ENCODE measurements at places on chromosomes 5 and 9.

DNA sequence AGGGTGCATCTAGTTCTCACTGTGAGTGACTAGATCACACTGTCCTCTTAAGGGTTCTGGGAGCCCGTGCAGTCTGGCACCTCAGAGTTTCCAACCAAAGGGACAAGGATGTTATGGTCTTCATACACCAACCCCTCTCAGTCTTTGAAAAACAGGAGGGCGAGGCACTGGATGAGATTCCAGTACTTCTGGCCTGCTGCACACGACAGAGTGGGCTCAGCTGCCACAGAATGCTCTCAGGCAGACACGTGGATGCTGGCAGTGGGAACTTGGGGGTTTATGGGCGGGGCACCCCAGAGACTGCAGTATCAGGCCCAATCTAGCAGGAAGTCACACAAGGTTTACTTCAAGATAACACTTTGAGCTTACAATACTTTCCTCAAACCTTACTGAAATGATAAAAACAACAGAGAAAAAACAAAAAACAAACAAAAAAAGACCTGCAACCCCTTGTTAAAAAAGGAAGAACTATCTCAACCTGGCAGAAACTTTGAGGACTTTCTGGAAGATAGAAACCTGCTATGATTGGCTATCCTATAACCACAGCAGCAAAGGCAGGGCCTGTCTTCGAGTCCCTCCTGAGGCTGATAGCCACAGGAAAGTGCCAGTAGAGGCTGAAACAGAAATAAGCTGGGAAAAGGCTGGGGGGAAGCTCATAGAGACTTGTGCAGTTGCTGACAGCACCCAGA, 28.3 kb upstream of the TGFBR1 start:
- no peak for DNase-seq

GRCh38 chr5:171442287-171443042, 23.0 kb downstream of the FGF18 start:
- no peak for DNase-seq

DNA sequence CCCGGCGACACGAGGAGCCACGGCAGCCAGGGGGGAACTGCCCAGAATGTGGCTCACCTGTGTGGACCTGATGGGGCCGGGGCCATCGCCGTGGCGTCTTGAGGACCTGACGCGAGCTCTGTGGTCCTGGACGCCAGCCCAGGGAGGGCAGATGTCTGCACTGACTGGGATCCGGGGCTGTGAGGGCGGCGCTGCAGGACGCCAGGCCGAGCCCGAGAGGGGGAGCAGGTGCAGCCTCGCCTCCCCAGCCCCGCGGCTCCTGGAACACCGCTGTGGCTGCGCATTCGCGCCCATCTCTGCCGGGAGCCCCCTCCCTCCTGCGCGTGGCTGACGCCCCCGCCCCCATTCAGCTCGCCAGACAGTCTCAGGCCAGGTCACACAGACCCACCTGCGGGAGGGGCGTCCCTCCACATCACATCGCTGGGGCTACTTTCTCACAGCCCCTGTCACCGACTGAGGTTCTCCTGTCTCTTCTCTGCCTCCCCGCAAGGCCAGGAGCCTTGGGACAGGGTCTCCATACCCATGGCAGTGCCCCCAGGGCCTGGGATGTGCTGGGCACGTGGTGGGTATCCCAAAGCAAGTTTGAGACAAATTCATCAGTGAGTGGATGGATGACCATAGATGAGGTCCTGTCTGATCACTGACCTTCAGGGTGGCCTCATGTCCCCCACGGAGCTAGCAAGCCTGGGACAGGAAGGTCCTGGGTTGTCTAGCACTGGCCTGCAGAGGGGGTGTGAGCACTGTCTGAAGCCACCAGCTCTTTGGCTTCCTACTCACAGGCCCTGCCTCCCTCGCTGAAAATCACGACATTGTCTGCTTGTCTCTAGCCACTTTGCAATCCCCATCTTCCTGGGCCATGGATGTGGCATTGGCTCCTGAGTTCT, 47.3 kb downstream of the RASGEF1C start:
- DNase-seq: peak; percentile 49

DNA sequence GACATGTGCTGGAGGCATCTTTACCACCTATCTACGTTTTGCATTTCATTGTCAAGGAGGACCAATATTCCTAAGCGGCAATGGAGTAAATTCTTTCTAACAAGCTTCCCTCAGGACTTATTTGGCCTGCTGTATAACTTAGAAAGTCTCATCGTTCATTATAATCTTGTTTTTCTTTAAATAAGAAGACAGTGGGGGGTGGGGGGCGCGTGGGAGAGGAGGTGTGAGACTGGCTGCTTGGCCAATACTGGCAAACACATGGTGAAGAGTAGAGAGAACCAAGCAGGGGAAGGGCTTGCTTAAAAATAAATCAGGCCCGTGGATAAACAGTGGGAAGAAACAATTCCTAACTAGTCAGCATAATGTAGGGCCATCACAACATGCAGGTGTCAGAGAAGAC, 217.2 kb downstream of the GRIA1 start:
- no peak for DNase-seq

DNA sequence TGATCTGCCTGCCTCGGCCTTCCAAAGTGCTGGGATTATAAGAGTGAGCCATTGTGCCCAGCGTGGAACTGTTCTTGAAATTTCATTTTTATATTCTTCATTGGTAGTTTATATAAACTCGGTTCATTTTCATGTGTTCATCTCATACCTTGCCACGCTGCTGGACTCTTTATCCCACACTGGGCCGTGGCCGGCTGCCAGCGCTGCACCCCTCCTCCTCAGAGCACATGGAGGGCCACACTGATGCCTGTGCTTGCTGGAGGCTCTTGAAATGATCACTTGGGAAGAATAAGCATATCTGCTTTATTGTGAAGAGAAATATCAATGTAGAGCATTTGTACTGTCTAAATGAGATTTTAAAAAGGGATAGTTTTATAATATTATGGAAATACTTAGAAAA, 69.5 kb downstream of the EHMT1 start:
- no peak for DNase-seq

- peak; percentile 67 for DNase-seq
These were observed 2.9 kb downstream of the JAK2 start for GRCh38 chr9:4987961-4988421.

DNA sequence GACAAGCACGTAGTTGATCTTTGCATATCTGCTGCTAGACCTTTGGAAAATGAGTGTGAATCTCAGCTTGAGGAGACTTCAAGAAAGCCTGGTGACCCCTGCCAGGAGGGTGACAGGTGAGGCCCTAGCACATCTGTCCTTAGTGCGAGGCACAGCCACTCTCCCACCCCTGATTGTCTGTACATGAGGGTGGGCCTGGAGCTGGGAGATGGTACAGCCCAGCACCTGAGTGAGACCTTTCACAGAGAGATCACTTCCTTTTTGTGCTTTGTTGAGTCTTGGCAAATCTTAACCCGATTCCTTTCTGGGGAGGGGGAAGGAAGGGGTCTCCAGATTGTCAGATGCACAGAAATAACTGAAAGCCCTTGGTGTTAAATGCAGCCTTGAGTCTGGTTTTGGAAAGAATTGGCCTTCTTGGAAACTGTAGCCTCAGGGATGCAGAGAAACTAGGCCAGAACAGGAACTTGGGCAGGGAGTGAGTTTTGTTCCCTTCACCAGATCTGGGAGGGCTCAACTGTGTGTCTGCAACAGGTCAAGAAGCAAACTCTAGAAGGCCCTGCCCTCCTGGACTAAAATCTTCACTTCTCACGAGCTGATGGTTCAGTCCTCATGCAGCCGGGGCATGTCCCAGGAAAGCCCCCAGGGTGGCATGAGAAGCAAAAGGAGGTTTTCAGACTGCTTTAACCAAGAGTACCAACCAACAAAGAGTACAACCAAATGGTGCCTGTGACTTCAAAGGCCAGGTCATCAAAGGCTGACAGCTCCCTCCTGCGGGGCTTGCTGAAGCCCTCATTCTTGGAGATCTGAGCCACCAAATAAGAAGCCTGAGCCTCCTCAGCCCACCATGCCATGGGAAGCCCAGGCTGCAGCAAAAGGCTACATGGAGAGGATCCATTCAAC, 20.8 kb upstream of the SEMA4D start:
- no peak for DNase-seq

DNA sequence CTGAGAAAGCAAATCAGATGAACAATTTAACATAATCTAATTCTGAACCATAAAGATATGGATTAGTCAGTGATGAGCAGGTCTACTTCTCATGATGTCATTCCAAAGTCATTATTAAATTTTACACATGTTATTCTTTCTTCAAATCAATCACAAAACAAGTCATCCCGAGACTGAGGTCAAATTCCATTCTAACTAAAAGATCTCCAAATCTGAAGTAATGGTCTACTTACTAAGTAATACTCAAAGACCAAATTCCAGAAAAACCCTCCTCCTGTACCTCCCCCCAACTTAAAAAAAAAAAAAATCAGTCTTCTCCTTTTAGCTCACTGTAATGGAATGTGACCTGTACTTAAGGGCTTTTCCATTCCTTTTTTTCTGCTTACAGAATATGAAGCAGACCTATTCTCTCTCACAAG, 4.7 kb downstream of the PFDN1 start:
- no peak for DNase-seq

- DNase-seq: no peak
These were observed 961 bp downstream of the DPP7 start for GRCh38 chr9:137113385-137114159.

GRCh38 chr5:82399111-82399510, 121.0 kb upstream of the RPS23 start:
- DNase-seq: no peak

DNA sequence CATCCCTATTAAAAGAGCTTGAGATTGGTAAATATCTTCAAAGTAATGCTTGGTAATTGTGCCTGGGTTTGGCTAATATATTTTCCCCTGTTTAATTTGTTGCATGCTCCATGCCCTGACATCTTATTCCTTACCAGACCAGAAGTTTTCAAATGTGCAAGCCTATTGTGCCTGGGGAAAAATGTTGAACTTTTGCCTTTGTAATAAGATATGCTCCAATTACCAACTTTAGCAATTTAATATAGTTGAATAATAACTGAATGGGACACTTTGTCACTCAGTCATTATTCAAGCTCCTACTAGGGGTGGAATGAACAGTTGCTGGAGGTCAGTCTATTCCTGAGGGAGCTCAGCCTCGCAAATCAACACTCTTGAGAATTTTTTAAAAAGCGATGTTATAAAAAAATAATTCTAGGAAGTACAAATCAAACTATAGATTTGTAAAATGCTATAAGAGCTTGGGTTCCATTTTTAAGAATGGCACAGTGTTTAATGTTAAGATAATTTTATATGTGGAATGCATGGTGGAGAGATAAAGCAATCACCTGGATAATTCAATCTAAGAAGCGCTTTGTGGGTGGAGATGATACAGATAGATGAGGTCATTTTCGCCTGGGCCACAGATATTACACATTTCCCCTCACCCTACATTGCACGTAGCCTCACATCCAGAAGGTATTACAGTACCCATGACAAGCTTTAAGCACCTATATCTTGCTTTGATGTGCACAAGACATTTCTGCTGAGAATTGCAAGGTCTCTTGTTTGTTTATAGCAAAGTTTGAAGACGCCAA, 231.8 kb downstream of the PIK3R1 start:
- DNase-seq: no peak

DNA sequence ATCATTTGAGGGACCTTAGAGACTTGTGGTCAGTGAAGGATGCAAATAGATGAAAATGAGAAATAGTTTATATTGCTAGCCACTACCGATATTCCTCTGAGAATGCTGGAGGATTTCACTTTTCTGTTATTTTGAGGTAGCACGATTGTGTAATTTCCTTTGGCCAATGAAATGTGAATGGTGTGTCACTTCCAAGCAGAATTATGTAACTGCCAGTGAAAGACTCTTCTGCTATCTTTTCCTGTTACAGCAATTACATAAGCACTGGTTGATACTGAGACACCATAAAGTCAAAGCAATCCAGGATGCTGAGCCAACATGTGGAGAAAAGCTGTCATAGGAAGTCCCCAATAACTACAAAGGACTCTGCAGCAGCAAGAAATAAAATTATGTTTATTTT, 3.6 kb upstream of the PCDHA2 start:
- DNase-seq: no peak

GRCh38 chr9:96159596-96159995, 142.4 kb downstream of the HSD17B3 start:
- DNase-seq: no peak

DNA sequence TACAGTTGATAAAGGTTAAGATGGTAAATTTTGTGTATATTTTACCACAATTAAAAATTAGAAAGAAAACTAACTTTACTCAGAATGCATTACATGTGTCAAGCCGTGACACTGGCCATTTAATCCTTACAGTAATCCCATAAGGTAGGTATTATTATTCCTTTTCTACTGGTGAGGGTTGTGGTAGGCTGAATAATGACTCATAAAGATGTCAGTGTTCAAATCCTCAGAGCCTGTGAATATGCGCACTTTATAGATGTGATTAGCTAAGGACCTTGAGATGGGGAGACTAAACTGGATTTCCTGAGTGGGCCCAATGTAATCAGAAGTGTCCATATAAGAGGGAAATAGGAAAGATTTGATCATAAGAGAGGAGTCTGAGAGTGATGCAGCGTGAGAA, 288.1 kb downstream of the TMEM167A start:
- no peak for DNase-seq

GRCh38 chr5:9183992-9184391, 361.9 kb downstream of the SEMA5A start:
- no peak for DNase-seq

GRCh38 chr9:23309800-23310199, 516.2 kb downstream of the ELAVL2 start:
- no peak for DNase-seq

DNA sequence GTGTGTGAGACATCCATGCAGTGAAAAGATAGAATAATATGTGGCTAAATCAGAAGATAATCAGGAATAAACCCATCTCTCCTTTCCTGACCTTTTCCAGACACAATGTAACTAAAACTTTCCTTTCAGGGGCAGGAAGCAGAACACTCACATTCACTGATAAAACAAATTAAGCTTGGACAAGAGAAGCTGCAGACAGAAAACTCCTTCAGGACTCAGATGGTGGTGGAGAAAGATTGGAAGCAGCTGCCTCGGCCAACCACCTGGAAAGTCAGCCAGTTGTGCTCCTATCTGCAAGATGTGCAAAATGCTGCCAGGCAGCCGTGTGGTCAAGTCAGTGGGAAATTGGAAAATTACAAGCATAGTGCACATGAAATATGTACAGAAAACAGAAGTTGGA, 26.9 kb downstream of the RASEF start:
- DNase-seq: no peak

GRCh38 chr5:128597156-128597555, 59.1 kb upstream of the FBN2 start:
- DNase-seq: no peak

DNA sequence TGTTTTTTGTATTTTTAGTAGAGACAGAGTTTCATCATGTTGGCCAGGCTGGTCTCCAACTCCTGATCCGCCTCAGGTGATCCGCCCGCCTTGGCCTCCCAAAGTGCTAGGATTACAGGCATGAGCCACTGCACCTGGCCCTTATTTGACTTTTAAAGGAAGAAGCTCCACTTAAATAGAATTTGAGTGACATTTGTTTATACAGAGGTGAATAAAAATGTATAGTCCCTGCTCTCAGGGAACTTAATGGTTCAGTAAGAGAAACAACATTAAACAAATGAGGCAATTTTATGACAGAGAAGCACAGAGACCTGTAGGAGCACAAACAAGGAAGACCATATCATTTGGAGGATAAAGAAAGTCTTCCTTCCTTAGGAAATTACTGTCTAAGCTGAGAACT, 65.7 kb downstream of the C9orf152 start:
- DNase-seq: no peak
